Stimulated activated CD4-positive, alpha-beta T cell treated with anti-CD3 and anti-CD28 coated beads, Interleukin-15, amount 100 ng/mL, for 1 hour (primary cell): ENCODE measurements at places on chromosomes 7 and 10.

GRCh38 chr10:31011665-31012022, 20.0 kb downstream of the ZNF438 start:
- DNase-seq = no peak

DNA sequence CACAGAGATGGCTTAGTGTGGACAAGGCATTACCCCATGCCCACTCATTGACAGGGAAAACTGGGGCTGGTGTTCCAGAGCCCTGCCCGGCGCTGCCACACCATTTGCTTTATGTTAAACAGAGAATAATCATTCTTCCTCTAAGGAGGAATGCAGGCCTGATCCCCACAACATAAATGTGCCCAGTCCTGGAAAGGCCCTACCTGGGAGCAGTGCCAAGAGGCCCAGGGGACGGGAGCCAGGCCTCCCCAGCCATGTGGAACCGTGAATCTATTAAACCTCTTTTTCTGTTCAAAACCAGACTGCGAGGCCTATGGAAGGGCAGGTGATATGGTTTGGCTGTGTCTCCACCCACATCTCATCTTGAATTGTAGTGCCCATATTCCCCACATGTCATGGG, 264.1 kb downstream of the GRID1 start:
- DNase-seq = no peak

GRCh38 chr7:84981055-84981976, 205.5 kb downstream of the SEMA3D start:
- no peak for DNase-seq

DNA sequence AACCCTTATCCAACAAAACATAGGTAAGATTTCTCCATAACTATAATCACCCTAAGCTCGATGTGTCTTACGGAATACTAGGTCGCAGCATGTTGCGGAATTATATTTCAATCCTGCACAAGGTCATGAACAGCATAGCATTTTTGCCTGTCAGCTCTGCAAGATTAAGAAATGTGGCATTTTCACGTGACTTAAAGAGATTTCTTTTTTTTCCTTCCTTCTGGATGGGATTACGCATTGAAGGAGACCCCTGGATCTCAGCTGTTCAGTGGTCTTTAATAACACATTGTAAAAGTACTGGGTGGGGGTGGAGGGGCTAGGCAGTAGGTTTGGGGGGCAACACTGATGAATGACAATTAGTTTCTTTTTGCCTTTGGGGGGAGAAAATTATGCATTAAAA, 106.7 kb downstream of the CUBN start:
- DNase-seq = no peak

DNA sequence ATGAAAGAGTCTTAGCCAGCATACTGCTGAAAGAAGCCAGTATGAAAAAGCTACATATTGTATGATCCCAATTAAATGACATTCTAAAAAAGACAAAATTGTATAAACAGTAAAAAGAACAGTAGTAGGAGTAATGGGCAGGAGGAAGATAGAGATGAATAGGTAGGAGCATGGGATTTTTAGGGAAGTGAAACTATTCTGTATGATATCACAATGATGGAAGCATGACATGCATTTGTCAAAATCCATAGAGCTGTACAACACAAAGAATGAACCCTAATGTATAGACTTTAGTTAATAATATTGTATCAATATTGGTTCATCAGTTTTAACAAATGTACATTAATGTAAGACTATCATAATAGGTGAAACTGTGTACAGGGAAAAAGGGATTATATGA, 147.9 kb downstream of the IMMP2L start:
- DNase-seq = no peak
